ENCODE measurements at places on chromosomes 16 and 17.

- DNase-seq: no peak
Measured at GRCh38 chr17:15342460-15342859, 1.1 kb upstream of the TEKT3 start.

- DNase-seq: no peak
Measured at GRCh38 chr16:73890186-73891128, 406.2 kb upstream of the PSMD7 start.

- no peak for DNase-seq
Measured at GRCh38 chr16:54216688-54217087, 69.9 kb downstream of the IRX3 start.

- DNase-seq: no peak
Measured at GRCh38 chr17:34579979-34580684, 750 bp downstream of the TMEM132E start.

GRCh38 chr17:7213895-7214299, 5.7 kb downstream of the DLG4 start:
- peak; percentile 80 for DNase-seq

DNA sequence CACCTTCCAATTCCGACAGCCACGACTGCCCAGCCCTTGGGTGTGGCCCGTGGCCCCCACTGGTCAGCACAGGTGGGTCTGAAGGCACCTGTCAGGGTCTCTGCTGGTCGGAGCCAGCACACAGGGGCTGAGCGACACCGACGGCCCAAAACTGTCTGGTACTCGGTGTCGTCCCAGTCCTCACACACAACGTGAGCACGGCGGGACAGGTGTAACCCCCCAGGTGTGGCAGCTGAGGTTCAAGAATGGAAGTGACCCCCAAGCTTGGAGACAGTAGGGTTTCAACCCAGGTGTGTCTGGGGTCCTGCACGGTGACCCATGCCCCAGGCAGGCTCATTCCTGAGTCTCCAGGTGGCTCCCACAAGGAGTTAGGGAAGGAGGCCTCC, 1.0 kb downstream of the GALNS start:
- no peak for DNase-seq

GRCh38 chr16:48197294-48197693, 41.5 kb upstream of the ABCC12 start:
- DNase-seq: no peak

GRCh38 chr16:67949645-67950044, 5.7 kb upstream of the LCAT start:
- no peak for DNase-seq

DNA sequence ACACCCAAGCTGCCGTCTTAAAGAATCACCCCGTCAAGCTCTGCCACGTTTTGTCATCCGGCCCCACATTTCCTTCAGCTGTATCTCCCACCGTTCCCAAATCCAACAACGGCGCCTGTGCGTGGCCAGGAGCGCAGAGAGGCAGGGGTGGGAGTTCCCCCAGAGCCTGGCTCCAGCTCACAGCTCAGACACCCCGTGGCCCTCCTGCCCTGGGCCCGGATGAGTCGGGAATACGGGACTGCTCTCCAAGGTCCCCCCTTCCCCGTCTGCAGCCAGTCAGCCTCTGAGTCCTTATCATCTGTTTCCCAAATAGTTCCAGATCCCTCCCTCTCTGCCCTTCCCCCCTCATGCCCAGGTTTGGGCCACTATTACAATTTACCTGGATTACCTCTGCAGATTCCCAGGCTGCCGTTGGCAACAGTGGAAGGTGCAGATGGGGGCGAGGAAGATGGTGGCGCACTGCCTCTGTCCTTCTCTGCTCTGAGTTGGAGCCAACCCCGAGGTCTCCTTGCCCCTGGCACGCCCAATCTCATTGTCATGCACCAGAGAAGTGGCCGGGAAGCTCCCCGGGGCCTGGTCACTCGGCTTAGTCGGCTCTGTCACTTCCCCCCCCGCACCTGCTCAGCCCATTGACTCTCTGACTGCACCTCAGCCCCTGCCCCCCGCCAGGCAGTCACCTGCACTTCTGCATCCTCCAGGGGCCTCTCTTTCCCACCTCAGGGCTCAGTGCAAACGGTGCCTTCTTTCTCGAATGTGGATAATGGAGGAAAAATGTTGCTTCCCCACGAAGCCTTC, 18.3 kb upstream of the RPTOR start:
- DNase-seq: no peak

DNA sequence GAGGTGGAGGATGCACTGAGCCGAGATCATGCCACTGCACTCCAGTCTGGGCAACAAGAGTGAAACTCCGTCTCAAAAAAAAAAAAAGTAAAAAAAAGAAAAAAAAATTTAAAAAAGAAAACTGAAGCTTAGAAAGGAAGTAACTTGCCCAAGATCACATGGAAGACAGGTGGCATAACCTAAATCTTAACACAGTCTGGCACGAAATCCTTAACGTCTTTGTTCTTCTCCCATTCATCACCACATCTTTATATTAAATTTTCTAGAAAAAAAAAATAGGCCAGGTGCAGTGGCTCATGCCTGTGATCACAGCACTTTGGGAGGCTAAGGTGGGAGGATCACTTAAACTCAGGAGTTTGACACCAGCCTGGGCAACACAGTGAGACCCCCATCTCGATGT, 9.3 kb downstream of the WDR59 start:
- no peak for DNase-seq

GRCh38 chr16:49419862-49420261, 46.3 kb downstream of the C16orf78 start:
- no peak for DNase-seq

DNA sequence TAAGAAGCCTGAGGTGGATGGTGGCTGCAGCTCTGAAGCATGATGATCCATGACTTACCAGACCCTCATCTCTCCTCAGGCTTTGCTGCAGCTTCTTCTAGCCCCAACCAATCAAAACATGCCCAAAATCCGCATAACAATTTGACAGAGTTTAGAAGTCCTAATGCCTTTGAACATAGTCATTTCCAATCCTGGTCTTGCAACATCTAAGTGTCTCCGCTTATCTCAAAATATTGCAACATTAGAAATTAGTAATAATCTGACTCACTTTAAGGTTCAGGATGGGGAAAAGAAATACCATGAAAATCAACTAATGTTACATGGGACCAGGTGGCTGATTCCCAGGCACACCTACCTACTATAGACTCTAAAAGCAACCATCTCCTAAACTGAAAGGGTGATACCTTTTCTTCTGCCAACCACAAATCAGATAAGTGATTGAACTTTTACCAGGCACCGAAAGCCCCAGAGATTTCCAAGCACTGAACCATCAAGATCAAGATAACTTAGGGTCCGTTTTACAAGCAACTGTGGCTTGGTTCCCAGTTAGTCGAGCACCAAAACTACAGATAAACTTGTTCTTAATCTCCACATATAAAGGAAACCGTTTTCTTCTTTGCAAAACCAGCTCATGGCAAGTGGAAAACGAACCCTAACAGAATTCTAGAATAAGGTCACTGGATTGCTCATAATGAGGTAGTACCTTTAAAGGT, 14.0 kb downstream of the ERN1 start:
- no peak for DNase-seq

DNA sequence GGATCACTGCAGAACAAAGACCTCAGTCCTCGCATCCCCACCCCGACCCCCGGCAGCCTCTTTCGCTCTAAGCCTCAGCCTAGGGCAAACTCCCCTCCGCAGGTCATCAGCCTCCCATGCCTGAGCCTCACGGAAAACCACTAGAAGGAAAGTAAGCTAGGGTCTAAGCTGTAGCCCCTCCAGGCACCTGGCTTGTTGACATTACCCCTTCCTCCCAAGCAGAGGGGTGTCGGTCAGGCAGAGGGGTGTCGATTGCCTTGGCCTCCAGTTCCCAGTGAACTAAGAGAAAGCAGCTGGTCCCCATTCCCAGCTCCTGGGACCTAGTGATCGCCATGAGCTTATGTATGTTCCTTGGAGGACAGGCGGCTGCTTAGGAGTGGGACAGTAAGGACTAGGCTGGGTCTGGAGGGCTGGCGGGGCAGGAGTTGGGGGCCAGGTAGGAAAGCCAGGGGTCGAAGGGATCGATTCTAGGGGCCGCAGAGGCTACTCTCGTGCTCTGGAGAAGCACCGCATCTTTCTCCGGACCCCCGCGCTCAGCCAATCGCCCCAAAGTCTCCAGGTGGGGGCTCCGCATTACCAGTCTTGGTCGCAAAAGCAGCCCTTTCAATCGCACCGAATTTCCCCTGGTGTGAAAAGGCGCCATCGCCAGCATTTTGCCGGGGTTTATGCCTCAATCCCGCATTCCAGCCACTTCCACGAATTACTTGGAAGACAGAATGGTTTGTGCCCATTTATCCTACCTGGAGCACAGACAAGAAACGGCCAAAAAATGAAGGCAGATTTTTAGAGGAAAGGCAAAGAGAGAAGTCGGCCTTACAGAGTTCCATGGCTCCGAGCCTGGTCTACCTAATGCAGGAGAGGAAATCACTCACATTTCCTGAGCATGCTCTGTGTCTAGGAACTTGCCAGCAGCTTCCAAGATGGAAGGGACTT, 21.3 kb upstream of the HOXB13 start:
- no peak for DNase-seq

DNA sequence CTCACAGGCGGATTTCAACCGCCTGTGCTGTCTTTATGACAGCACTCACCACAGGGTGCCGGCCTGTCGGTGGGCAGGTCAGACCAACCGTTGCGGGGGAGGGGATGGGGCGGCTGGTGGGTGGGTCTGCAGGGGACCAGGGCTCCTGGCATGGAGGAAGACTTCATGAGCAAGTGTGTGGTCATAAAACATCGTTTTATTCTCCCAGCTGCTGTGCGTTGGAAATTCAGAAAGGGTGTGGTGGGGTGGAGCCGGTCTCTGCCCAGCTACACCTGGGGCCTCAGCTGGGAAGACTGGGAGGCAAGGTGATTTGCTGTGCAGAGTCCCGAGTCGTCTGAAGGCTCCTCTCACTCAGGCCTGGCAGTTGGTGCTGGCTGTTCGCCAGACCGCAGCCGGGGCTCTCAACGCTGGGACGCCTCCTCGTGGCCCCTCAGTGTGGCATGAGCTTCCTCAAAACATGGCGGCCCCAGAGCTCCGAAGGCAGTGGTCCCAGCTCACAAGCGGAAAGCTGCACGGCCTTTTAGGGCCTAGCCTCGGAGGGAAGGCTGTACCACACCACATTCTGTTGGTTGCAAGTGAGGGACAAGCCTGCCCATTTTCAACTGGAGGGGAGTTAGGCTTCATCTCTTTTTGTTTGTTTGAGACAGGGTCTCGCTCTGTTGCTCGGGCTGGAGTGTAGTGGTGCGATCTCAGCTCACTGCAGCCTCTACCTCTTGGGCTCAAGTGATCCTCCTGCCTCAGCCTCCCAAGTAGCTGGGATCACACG, 45.8 kb upstream of the GSE1 start:
- no peak for DNase-seq

GRCh38 chr17:73388578-73388905, 76.7 kb upstream of the CDC42EP4 start:
- DNase-seq: no peak

GRCh38 chr17:10772425-10773380, 31.2 kb downstream of the TMEM238L start:
- DNase-seq: no peak

DNA sequence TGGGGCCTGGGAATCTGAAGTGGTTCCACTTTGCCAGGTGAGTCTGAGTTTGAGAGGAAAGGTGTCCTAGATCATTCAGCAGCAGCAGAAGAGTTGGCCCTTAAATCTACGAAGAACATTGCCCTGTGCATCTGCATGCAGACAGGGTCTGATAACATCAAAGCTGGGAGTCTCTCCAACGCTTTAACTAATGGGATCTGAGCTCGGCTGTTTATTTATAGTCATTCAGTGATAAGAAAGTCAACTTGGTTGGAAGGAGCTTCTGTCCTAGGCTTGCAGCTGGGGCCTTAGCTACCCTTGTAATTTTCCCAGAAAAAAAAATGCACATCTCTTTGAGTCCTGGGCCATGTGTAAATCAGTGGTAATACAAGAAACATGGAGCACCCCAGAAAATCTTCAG, 418.0 kb upstream of the HSBP1 start:
- DNase-seq: no peak

GRCh38 chr17:1999557-2000251, 25.4 kb downstream of the RTN4RL1 start:
- peak; percentile 33 for DNase-seq

- no peak for DNase-seq
Measured at GRCh38 chr16:2339521-2340484, 725 bp downstream of the ABCA3 start.

DNA sequence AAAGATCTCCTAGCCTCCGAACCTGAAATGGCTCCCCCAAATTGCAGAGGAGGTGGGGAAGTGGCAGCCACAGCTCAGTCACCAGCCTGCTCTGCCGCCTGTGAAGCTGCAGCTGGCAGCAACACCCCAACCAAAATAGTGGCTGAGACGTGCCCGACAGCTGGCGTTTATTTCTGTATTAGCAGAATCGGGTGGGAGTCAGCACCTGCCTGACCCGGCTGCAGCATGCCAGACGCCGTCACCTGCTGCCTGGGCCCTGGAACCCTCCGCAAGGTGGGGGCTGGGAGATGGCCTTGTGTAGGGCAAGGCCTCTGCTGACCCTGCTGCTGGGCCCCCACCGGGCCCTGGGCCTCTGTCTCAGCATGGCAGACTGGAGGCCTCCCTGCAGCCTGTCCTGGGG, 17.5 kb upstream of the PABPN1L start:
- DNase-seq: no peak

DNA sequence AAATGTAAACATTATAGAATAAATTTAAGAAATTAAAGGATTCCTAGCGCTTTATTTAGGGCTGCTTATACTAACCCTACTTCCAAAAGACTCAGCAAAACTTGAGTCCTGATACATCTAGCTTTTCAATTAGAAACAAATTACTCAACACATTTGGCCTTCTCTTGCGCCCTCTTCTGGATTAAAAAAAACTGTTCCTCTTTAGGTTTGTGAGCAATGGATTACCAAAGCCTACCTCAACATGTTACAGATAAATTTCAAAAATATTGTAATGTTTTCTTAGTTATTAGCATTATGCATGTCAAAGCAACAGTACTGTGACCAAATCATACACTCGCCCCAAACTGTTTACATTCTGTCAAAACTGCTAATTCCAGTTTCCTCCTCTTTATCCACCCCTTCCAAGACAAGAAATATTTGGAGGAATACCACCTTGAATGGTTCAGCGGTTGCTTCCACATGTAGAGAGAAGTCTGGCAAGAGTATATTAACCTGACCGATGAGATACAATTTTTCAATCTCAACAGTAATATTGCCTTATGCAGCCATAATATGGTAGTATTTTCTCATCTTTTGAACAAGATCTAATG, 2.7 kb downstream of the NUFIP2 start:
- peak; percentile 58 for DNase-seq

- DNase-seq: no peak
Measured at GRCh38 chr17:65197201-65197600, 60.0 kb downstream of the RGS9 start.

GRCh38 chr17:79005063-79005861, 4.3 kb downstream of the CANT1 start:
- DNase-seq: no peak

DNA sequence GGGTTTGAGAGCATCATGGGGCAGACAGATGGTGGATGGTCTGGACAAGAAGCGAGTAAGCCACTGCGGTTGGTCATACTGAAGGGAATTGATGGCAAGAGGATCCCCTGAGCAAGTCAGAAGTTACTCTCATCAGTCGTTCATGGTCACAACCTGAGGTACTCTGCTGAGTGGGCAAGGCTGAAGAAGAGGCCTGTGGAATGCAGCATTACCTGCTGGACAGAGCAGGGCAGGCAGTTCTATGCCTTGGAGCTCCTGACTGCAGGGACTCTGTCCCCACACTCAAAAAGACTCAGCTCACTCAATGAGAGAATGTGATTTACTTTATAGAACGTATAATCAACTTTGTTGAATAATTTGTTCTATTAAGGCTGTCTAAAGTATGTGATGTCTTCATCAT, 28.3 kb downstream of the ALDH3A2 start:
- DNase-seq: no peak

All from COLO829 (cell line).